Breast epithelium (tissue), 4 donors: ENCODE measurements at places on chromosomes 1 and 21. TPM values are rescaled to one million over a fixed set of nuclear protein-coding genes. Genes with fewer than 3 reads are reported as not detected.

CDC42SE1 gene
- 130 TPM for total RNA-seq

DNA sequence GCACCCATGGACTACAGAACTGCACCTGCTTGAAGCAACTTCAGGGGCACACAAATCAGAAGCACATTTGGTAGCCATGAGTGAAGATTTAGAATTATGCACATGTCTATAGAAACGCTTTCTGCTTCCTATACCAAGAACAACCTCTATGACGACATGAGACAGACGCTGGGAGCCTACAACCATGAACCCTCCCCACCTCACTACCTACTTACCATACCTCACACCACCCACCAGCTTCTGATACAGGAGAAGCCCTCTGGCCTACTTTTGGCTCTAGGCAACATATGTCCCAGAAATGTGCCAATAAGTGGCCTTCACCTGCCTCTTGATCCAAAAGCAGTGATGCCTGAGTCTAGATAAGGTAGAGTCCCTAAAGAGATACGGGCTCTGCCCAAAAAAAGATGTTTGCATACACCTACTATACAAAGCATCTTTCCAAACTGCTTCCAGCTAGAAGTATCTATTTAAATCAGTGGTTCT lies 58.5 kb downstream of the SLC45A1 start:
- no peak overlapping the region for H3K4me3 ChIP-seq
- no peak overlapping the region for H3K27ac ChIP-seq
- no peaks in the 10 kb centered on the region for H3K27me3 ChIP-seq

ACADM gene
- total RNA-seq, result 62.9 TPM

GRCh38 chr1:7594002-7594713 lies 176.9 kb upstream of the VAMP3 start:
- H3K36me3 ChIP-seq, result no peaks in the 10 kb centered on the region
- H3K27ac ChIP-seq, result no peak overlapping the region
- DNase-seq, result no peak
- no peaks in the 10 kb centered on the region for H3K27me3 ChIP-seq
- no peaks in the 10 kb centered on the region for H3K4me1 ChIP-seq

DNA sequence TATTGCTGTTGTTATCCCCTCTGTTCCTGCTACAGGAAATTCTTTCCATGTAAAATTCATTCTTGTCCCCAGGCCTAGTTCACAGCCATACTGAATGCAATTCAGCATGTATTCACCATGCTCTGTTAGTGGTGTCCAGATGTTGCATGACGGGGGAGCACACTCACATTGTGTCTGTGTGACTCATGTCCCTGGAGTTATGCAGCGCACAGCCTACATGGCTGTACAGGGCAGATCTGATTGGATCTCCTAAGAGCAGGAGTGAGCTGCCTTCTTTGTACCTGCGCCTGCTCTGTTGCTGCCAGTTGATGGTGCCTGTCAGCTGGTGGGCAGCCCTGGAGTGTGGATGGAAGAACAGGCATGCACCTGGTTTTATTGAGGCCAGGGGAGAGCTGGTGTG lies 17.6 kb downstream of the HTR6 start:
- no peaks in the 10 kb centered on the region for H3K36me3 ChIP-seq
- H3K27me3 ChIP-seq, result no peaks in the 10 kb centered on the region
- no peak overlapping the region for H3K27ac ChIP-seq
- no peak for DNase-seq

DNA sequence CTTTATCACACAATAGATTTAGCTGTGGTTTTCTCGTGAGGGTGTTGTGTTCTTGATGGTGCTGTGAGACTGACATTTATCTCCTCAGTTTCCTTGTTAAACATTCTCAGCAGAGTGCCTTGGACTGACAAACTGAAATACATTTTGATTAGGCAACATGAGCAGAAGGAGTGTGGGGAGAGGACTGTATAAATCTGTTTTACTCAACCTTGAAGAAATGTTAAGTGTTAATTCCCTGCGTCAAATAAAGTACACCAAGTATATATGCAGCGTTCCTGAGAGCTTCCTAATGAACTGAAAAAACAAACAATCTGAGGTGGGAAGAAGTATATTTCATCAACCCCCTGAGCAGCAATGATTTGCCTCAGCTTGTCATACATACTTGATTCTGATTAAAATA lies 540.3 kb upstream of the B3GALT2 start:
- no peaks in the 10 kb centered on the region for H3K4me1 ChIP-seq
- DNase-seq, result no peak
- H3K4me3 ChIP-seq, result no peak overlapping the region
- no peaks in the 10 kb centered on the region for H3K36me3 ChIP-seq
- no peak overlapping the region for H3K27ac ChIP-seq
- H3K27me3 ChIP-seq, result no peaks in the 10 kb centered on the region

ATP5PO gene
- total RNA-seq, result 170 TPM

ADORA3 gene
- total RNA-seq, result 13.2 TPM

- H3K4me3 ChIP-seq, result no peak overlapping the region
- DNase-seq, result no peak
- H3K27me3 ChIP-seq, result no peaks in the 10 kb centered on the region
- H3K4me1 ChIP-seq, result no peaks in the 10 kb centered on the region
These were observed 175.7 kb upstream of the COL11A1 start for GRCh38 chr1:103283841-103284669.

DNA sequence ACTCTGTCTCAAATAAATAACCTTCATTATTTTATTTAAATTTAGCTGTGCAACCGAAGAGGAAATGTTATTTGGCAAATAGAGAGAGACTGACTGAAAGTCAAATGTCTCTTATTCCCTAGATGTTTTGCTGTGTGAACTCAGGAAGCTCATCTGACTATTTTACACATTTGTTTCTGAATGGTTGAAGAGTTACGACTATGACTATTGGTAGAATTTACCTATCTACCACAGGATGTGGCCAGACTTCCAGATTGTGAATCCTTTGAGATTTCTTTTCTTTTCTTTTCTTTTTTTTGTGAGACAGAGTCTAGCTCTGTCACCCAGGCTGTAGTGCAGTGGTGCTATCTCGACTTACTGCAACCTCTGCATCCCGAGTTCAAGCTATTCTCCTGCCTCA lies 5.3 kb upstream of the SDE2 start:
- DNase-seq, result no peak
- no peak overlapping the region for H3K4me3 ChIP-seq
- H3K4me1 ChIP-seq, result no peaks in the 10 kb centered on the region

GRCh38 chr1:27074175-27074780 lies 61.6 kb upstream of the TENT5B start:
- H3K4me3 ChIP-seq, result no peak overlapping the region
- no peak overlapping the region for H3K27ac ChIP-seq
- no peaks in the 10 kb centered on the region for H3K36me3 ChIP-seq
- H3K4me1 ChIP-seq, result peaks cover 6% of the 10 kb centered on the region
- no peaks in the 10 kb centered on the region for H3K27me3 ChIP-seq

DNA sequence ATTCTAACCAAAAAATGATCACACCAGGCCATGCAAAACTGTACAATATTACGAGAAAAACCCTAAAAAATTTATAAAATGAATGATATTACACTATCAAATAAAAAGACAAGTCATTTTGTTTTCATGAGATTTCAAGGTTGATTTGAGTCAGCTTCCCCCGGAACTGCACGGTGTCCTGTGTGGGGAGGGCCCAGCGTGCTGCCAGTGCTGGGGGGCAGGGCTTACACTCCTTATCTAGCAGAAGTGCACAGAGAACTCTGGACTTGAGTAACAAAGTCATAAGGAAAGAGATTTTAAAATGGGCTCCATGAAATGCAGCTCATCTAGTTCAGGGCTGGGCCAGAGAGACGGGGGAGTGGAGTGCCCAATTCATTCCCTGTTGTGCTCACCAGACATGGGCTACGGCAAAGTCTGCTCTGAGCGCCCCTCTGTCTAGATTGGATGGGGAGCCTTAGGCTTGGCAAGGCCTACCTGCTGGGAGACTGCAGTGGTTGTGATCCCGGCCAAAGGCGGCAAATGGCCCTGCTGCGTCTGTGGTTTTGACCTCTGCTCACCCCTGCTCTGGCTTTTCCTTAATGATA lies 50.1 kb downstream of the COQ8A start:
- H3K27me3 ChIP-seq, result no peaks in the 10 kb centered on the region
- H3K36me3 ChIP-seq, result no peaks in the 10 kb centered on the region
- H3K4me1 ChIP-seq, result no peaks in the 10 kb centered on the region
- H3K4me3 ChIP-seq, result no peak overlapping the region
- peak overlapping the region; percentile 3 for H3K27ac ChIP-seq
- no peak for DNase-seq
